ENCODE measurements at places on chromosomes 3 and 15.

- no peak for DNase-seq
These were observed 108.9 kb downstream of the CCNL1 start for GRCh38 chr3:157051055-157051454.

DNA sequence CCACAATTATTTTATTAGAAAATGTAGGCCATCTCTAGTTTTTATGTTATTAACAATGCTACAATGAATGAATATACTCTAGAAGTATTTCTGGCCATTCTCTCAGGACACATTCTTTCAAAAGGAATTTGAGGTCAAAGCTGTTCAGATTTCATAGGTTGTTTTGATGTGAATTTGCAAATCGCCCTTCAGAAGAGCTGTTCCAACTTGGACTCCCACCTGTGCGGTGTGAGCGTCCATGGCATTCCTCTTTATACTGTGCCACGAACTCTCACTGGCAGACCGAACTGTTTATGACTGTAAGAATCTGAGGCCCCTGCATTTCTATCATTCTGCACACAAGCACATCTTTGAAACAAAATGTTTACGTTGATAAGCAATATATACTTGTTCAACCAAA, 18.6 kb upstream of the SLC24A5 start:
- DNase-seq: no peak

- DNase-seq: no peak
These were observed 27.4 kb upstream of the IL1RAP start for GRCh38 chr3:190486533-190486864.

DNA sequence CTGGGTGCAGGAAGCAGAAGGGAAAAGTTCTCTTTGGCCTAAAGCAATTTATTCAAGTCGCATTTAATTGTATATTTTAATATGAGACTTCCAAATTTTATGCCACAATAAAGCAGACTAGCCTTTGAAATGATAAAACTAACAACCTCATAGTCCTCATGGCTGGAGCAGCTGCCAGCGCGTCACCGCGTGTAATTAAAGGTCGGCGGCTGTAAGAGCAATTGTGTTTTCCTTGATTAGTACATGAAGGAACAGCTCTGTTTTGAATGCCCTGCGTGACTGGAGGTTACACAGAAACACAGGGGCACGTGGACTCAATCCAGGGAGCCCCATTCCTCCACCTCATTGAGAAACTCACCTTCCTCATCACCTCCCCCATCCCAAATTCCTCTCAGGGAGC, 10.1 kb upstream of the LRRC15 start:
- no peak for DNase-seq

GRCh38 chr3:25091934-25092333, 336.1 kb upstream of the RARB start:
- DNase-seq: no peak

DNA sequence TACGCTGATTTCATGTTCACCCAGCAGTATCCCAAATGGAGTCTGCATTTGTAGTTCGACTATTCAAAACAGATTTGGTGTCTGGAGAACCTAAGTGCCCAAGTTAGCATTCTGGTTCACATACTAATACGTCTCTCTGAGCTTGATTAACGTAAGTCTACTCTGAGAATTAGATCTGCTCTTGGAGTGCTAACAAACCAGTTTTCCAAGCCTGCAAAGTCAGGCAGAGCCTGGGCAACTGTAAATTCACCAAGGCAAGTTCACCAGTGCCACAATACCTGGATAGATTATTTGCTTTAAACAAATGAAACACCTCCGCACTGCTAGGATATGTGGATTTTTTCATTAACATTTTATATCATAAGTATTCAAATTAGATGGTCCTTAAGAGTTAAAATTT, 912.6 kb downstream of the ROBO1 start:
- no peak for DNase-seq

Measured in T1000 (cell line).